Thoracic aorta (tissue), 2 donors: ENCODE measurements at places on chromosomes 2 and 18. TPM values are rescaled to one million over a fixed set of nuclear protein-coding genes. Genes with fewer than 3 reads are reported as not detected.
A peak's percentile ranks its signal among the peaks of the same experiment; 100 is the strongest.

The FZD7 gene
- 14.4 TPM for total RNA-seq

The MRPL53 gene
- 14.6 TPM for total RNA-seq

The SLC4A3 gene
- 6.5 TPM for total RNA-seq

The TNS1 gene
- 2,296 TPM for total RNA-seq

DNA sequence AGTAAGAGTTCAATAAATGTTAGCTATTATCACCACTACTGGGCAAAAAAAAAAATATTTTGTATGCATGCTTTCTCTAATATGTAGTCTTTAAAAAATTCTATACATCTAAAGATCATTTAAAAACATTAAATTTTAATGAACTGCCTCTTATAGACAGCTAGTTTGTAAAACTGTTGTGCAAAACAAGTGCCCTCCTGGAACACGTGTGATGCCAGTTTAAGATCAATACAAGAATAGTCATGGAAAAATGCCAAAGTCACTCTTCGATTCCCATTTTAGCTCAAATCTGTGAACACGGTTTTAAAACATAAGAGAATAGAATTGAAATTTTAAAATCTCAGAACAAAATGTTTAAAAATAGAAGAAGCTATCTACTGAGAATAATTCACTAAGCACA is 242.5 kb upstream of the SMAD7 start:
- no peak overlapping the region for H3K27ac ChIP-seq
- no peaks in the 10 kb centered on the region for H3K36me3 ChIP-seq
- peaks cover 12% of the 10 kb centered on the region for H3K4me1 ChIP-seq
- H3K27me3 ChIP-seq = no peaks in the 10 kb centered on the region
- H3K4me3 ChIP-seq = no peak overlapping the region
- no peak for DNase-seq

- H3K4me3 ChIP-seq = no peak overlapping the region
- no peaks in the 10 kb centered on the region for H3K27me3 ChIP-seq
- DNase-seq = no peak
- no peaks in the 10 kb centered on the region for H3K4me1 ChIP-seq
- H3K36me3 ChIP-seq = no peaks in the 10 kb centered on the region
These were observed 2039.2 kb upstream of the CELF4 start for GRCh38 chr18:39604836-39605235.

- H3K27ac ChIP-seq = no peak overlapping the region
- H3K36me3 ChIP-seq = peaks cover 33% of the 10 kb centered on the region
- no peaks in the 10 kb centered on the region for H3K27me3 ChIP-seq
- DNase-seq = no peak
- no peak overlapping the region for H3K4me3 ChIP-seq
These were observed 10.9 kb downstream of the POLI start for GRCh38 chr18:54280220-54280569.

- H3K36me3 ChIP-seq = no peaks in the 10 kb centered on the region
- H3K27ac ChIP-seq = no peak overlapping the region
- H3K4me1 ChIP-seq = no peaks in the 10 kb centered on the region
- no peak for DNase-seq
These were observed 134.8 kb upstream of the AGAP1 start for GRCh38 chr2:235358981-235359471.

DNA sequence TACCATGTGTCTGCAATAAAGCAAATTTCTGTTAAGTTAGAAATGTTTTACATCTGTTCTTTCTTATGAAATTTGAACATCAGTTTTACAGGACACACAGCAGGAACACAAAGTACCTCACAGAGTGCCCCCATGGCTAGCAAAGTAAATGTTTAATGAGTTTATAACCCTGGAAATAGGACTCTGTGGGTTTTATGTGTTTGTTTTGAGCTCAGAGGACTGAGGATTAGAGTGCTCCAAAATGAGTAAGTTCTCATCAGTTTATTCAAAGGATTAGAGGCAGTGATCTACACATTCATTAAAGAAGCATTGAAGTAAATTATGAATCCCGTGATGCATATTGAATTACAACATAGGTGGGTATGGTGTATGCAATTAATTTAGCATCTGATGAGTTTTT is 281.8 kb downstream of the GULP1 start:
- no peak overlapping the region for H3K27ac ChIP-seq
- H3K27me3 ChIP-seq = no peaks in the 10 kb centered on the region
- DNase-seq = no peak
- H3K36me3 ChIP-seq = peaks cover 4% of the 10 kb centered on the region

- no peak for DNase-seq
- peaks cover 26% of the 10 kb centered on the region for H3K36me3 ChIP-seq
These were observed 18.0 kb downstream of the DGUOK start for GRCh38 chr2:73944714-73945113.

DNA sequence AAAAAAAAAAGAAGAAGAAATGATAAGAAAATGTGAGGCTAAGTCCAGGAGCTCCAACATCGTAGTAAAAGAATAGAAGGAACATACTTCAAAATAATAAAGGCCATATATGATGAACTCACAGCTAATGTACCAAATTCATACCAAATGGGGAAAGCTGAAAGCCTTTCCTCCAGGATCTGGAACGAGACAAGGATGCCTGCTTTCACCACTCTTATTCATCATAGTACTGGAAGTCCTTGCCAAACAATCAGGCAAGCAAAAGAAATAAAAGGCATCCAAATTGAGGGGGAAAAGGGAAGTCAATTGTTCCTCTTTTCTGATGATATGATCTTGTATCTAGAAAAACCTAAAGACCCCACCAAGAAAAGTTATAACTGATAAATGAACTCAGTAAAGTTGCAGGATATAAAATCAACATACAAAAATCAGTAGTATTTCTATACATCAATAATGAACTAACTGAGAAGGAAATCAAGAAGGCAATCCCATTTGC is 170.6 kb downstream of the METTL4 start:
- no peaks in the 10 kb centered on the region for H3K36me3 ChIP-seq
- H3K27ac ChIP-seq = no peak overlapping the region
- no peaks in the 10 kb centered on the region for H3K4me1 ChIP-seq
- DNase-seq = no peak
- H3K27me3 ChIP-seq = no peaks in the 10 kb centered on the region
- H3K4me3 ChIP-seq = no peak overlapping the region

DNA sequence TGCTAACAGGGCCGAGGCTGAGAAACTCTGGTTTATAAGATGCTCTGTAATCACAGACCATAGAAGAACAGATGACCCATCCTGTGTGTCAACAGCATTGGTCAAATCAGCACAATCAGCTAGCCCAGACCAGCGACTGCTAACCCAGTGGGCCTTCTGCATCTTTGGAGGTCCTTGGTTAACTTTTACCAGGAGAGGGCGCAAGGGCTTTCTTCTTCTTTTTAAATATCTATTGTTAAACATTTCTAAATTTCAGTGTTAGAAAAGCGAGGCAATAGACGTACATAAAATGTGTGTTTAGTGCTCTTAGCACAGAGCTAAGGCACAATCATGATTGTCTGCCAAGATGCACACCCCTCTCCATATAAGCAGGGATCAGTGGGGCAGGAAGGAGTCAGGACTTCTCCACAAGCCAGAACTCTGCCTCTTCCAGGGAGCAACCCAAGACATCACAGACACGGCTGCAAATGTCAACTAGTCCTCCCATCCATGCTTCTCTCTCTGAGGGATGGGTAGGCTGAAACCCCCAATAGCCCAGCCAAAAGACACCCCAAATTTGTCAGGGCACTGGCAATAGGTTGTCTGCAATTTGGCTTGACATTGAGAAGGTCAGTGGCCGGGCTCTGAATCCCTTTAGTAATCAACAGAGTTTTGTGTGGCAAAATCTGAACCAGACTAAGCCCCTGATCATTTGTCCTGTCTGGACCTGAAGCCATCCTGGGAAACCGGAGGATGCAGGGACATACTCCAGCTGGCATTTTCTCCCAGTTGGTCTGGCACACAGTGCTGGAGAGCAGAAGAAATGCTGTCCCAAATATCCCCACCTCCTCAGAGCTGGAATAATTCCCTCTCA is 188.2 kb downstream of the BCL2 start:
- H3K4me1 ChIP-seq = peaks cover 7% of the 10 kb centered on the region
- H3K36me3 ChIP-seq = no peaks in the 10 kb centered on the region
- H3K4me3 ChIP-seq = peak overlapping the region; percentile 3
- H3K27ac ChIP-seq = peak overlapping the region; percentile 60

DNA sequence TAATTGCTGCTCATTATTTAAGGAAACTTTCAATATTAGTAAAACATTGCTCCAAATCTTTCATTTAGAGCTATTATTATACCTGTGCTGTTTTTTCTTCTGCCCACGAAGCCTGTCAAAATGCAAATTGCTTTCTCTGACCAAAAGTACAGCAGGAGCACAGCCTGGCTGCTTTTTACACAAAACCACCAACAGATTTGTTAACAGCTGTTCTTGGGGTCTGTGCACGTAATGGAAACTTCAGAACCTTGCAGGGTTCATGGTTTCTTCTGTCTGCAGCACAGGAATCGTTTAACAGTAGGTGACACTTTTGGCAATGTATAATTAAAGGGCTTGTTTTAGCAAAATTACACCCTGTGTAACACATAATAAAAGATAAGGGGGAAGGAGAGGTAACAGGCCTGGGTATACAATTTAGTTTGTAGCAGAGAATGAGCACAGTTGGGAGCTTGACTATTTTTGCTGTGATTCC is 447.3 kb downstream of the KCNJ3 start:
- no peak overlapping the region for H3K4me3 ChIP-seq
- H3K27ac ChIP-seq = no peak overlapping the region
- no peaks in the 10 kb centered on the region for H3K36me3 ChIP-seq
- no peaks in the 10 kb centered on the region for H3K27me3 ChIP-seq
- no peaks in the 10 kb centered on the region for H3K4me1 ChIP-seq
- DNase-seq = no peak

DNA sequence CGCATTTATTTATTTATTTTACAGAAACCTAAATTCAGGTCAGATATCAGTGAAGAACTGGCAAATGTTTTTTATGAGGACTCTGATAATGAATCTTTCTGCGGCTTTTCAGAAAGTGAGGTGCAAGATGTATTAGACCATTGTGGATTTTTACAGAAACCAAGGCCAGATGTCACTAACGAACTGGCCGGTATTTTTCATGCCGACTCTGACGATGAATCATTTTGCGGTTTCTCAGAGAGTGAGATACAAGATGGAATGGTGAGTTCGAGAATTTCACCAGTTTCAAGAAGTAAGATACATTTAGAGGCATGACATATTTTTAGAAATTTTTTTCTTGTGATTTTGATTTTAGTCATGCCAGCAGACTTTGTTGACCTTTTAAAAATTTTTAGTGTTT is 4.6 kb downstream of the CDCA7 start:
- no peaks in the 10 kb centered on the region for H3K27me3 ChIP-seq
- no peak for DNase-seq
- peaks cover 6% of the 10 kb centered on the region for H3K4me1 ChIP-seq
- no peak overlapping the region for H3K4me3 ChIP-seq
